ENCODE measurements at places on chromosomes 1 and 21.

DNA sequence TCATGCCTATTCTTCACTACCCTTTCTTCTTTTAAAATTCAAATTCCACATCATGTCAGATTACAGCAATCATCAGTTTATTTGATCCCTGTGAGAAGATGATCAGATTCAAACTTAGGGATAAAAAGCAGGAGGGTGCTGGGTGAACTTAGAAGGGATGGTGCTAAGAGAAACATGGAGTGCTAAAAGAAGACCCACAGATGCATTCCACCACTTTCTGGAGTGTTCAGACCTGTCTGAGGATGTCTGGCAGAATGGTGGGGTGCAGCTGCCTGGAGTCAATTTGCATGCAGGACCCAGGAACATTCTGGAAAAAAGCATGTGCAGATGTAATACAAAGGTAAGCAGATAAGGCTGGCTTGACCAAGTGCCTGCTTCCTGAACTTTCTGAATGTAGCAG, 372.9 kb upstream of the RUNX1 start:
- DNase-seq: no peak

DNA sequence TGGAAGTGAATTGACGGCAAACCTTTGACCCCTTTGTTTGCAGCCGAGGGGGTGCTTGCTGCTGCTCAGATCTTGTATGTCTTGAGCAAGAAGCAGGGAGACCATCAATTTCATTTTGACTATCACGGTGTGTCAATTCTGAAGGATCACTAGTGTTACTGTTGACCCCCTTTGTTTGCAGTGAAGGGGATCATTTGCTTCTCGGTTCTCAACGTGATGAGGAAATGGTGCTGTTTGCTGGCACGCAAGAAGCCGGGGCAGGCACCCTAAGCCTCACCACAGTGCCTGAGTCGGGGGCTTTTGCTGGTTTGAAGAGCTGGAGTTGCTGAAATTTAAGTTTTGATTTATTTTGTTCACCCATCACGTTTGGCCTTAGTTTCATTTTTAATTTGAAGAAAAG, 7.5 kb downstream of the RBM15 start:
- no peak for DNase-seq

DNA sequence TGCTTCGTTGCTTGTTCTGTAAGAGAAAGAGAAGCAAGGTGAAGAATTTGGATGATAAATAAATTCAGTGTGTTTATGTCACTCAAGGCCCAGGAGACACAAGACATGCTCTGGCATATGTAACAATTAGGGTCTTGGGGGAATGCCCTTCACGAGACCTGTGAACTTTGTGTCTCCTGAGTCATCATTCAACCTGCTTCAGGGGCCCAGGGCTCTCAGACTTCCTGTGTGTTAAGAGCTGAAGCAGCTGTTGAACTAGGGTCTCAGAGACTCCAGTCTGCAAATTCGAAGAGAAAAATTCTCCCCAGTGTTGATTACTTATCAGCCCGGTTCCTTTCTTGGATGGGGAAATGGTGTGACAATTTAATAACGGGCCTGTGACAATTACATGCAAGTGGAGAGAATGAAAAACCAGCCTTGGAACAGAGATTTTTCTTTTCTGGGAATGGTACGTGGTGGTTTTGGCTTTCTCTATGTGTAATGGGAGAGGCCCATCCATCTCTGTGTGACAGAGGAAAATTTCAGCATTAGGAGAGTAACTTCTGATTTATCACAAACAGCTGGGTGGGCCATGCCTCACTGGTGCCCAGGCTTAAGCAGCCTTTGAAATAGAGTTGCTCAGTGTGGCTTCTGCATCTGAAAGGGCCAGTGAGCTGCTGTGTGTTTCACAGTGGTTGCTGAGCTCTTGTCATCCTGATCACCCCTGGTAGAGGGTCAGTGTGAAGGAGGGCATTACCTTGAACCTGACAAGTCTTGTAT, 22.4 kb downstream of the HUNK start:
- no peak for DNase-seq

DNA sequence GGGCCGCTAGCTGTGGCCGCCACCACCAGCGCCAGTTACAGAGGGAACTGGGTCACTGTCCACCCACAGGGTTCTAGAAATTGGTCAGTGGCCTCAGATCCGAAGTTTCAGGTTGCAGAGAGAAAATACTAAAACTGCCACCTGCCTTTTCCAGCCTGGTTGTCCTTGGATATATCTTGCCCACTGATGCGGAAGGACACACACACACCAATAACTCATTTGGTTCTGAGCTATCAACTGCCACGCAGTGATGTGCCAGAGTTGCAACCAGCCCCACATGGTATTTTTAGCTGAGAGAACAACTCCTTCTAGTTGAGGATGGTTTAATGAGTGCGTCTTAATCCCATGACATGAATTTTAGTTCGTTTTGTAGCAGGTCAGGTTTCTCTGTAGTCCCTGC, 68.1 kb downstream of the SH3BGR start:
- DNase-seq: no peak

DNA sequence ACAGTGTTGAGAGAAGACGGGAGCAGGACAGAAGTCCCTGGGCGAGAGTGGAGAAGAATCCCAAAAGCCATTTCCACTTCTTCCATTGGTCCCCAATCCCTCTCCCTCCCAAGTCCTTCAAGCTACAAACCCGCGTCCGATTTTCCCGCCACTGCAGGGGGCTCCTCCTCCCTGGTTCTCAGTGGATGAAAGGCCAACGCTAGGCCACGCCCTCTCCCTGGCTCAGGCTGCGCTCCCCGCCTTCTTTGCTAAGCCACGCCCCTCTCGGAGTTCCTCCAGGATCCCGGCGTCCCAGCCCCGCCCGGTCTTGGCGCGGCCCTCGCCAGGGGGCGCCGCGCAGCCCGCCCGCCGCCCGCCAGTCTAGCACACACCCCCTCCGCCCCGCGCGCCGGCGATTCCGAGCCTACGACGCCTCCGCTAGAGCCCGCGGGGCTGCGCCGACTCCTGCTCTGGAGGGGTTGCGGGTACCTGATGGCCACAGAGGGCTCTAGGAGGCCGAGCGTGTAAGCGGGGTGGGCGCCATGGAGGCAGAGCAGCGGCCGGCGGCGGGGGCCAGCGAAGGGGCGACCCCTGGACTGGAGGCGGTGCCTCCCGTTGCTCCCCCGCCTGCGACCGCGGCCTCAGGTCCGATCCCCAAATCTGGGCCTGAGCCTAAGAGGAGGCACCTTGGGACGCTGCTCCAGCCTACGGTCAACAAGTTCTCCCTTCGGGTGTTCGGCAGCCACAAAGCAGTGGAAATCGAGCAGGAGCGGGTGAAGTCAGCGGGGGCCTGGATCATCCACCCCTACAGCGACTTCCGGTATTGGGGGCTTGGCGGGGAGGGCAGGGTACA, at the start of gene HCN3:
Gene HCN3, plus strand, starts transcription at position 394 of the 832 bp plus-strand sequence. Its CDS starts 128 bp downstream, at position 522.
- DNase-seq: peak; percentile 73

DNA sequence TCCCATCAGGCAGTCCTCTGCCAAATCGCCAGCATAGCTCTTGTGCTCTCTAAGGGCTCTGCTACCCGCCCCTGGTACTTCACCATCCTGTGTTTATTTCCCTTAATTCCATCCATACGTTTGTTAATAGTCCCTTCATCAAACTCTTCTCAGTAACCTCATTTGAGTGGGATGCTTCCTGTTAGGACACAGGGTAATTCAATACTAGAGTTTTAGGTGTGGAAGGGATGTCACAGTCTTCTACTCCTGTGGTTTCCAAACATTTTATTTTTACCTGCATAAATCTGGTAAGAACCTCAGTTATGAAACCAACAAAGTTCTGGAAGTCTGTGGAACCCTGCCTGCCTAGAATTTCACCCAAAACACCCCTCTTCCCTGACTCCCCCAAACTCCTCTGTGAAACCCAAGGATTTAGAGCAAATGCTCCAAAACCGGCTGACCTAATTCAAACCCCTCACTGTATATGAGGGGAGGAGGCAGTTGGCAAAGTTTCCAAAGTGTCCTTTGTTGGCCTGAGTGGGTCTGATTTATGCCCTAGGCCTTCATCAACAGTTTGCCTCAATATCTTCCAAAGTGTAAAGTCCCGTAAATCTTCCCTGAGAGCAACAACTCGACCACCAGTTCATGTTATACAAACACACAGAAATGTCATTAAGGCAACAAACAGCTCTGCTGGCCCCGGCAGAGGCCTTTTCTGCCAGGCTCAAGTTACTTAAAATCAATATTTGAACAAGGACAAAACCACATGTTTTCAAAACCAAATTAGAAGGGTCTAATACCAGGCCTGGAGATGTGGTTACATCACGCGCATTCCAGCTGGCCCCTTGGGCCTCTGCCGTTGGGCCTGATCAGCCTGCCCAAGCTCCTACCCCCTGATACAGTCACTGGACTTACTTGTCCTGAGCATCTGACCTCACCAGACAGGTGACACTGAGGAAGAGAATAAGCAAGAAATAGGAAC, 82.4 kb upstream of the FGGY start:
- DNase-seq: no peak

- DNase-seq: no peak
These were observed 414.0 kb downstream of the PRDM2 start for GRCh38 chr1:14113841-14114567.

DNA sequence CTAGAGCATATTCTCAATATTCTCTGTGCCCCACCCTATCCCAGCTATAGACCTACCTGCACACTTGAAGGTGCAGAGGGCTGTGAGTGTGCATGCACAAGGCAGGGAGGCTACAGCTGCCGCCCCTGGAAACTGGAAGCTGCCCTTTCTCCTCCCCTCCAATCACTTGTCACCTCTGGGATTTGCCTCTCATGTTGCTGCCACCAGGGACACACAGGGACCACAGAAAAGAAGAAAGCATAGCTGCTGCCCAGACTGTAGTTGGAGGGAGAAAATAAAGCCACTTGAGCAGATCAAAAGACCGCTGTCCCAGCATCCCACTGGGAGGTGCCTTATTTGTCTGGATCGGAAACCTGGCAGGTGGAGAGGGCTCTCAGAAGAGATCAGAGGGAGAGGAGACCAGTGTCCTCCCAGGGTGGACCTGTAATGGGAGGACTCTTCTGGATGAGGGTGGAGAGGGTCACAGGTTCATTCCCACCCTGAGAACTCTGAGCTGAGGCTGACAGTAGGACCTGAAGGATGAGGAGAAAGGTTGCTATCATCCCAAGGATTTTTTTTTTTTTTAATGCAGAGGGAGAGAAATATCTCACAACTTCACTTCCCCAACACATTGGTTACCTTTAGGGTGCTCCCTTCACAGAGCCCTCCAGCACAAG, 7.6 kb upstream of the INPP5B start:
- DNase-seq: no peak

DNA sequence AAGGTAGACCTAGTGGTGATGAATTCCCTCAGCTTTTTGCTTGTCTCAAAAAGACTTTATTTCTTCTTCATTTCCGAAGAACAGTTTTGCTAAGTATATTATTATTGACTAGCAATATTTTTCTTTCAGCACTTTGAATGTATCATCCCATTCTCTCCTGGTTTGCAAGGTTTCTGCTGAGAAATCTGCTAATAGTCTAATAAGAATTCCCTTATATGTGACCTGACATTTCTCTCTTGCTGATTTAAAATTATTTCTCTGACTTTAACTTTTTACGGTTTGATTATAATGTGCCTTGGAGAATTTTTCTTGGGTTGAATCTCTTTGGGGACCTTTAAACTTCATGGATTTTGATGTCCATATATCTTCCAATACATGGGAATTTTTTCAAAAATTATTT, 628.3 kb upstream of the ADGRL2 start:
- DNase-seq: no peak

DNA sequence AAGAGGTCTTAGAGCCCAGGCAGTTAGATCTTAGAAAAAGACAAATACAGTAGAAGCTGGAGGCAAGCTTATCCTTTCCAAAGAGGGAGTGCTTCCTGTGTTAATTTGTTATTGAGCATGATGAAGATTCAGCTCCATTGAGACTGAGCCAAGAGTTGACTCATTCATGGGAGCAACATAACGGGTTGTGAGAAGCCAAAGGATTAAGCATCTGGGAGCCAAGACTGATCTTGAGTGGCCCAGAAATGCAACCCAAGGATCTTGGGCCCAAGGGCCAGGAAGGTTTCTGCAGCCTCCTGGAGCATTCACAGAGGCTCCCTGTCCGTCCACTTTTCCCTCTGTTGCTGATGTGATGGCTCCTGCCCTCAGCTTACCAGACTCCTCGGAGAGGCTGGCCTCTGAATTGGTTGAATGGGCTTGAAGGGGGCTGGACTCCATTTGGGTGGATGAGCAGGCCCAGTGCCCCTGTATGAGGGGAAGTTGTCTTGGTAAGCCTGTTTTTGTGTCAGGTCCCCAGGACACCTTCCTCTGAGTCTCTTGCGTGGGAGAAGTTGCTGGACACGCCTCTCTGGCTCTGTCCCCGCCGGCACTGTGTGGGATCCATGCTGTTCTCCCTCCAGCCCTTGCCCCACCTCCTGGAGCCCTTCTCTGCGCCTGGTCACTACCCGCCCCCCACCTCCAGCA, 42.4 kb downstream of the PDE9A start:
- no peak for DNase-seq

- DNase-seq: no peak
These were observed 143.1 kb downstream of the TPR start for GRCh38 chr1:186231861-186232436.

All from glomerular endothelial cell (primary cell).